Activated CD4-positive, alpha-beta T cell treated with anti-CD3 and anti-CD28 coated beads, Interleukin-2, amount 10 ng/mL, durations not matched to agents 7 days and 5 days (primary cell): ENCODE measurements at places on chromosomes 1 and 21. TPM values are rescaled to one million over a fixed set of nuclear protein-coding genes. Genes with fewer than 3 reads are reported as not detected.

CLCA1 gene
- total RNA-seq: not detected

CCDC27 gene
- not detected for total RNA-seq

LCE1A gene
- not detected for total RNA-seq

HSD3B2 gene
- total RNA-seq: not detected

THEMIS2 gene
- total RNA-seq: 24.3 TPM

PGM1 gene
- total RNA-seq: 38.7 TPM

OR2M3 gene
- total RNA-seq: not detected

RNU1-1 gene
- 2,477 TPM for total RNA-seq

GPATCH4 gene
- 33.4 TPM for total RNA-seq

RYR2 gene
- total RNA-seq: not detected

HOOK1 gene
- 8.0 TPM for total RNA-seq
